ENCODE measurements at places on chromosomes 1 and 21.

- no peak for DNase-seq
- no peak overlapping the region for H3K4me3 ChIP-seq
- H3K27me3 ChIP-seq: no peaks in the 10 kb centered on the region
- H3K4me1 ChIP-seq: no peaks in the 10 kb centered on the region
- H3K36me3 ChIP-seq: no peaks in the 10 kb centered on the region
These were observed 601.9 kb downstream of the MRPL39 start for GRCh38 chr21:25005388-25005787.

GRCh38 chr1:81499487-81499886 lies 301.2 kb upstream of the ADGRL2 start:
- no peaks in the 10 kb centered on the region for H3K4me1 ChIP-seq
- H3K27ac ChIP-seq: no peak overlapping the region
- H3K4me3 ChIP-seq: no peak overlapping the region
- no peaks in the 10 kb centered on the region for H3K27me3 ChIP-seq
- no peaks in the 10 kb centered on the region for H3K36me3 ChIP-seq

GRCh38 chr1:95380909-95381308 lies 146.9 kb downstream of the RWDD3 start:
- H3K4me3 ChIP-seq: no peak overlapping the region
- H3K27ac ChIP-seq: no peak overlapping the region
- H3K4me1 ChIP-seq: no peaks in the 10 kb centered on the region
- H3K27me3 ChIP-seq: no peaks in the 10 kb centered on the region
- DNase-seq: no peak
- no peaks in the 10 kb centered on the region for H3K36me3 ChIP-seq

- no peaks in the 10 kb centered on the region for H3K4me1 ChIP-seq
- DNase-seq: peak; percentile 84
- peak overlapping the region; percentile 85 for H3K27ac ChIP-seq
- H3K27me3 ChIP-seq: no peaks in the 10 kb centered on the region
- no peak overlapping the region for H3K4me3 ChIP-seq
These were observed 5.8 kb upstream of the LAMC2 start for GRCh38 chr1:183180218-183180617.

DNA sequence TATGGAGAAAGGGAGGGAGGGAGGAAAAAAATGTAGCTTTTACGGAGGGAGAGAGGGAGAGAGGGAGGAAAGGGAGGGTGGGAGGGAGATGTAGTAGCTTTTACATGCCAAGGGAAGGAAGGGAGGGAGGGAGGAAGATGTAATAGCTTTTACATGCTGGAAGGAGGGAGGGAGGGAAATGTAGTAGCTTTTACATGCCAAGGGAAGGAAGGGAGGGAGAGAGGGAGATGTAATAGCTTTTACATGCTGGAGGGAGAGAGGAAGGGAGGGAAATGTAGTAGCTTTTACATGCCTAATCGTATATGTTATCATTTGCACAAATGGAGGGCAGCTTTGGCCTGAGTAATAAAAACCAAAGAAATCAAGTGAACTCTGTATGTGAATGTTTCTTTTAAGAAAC lies 35.6 kb downstream of the EEIG2 start:
- no peaks in the 10 kb centered on the region for H3K27me3 ChIP-seq
- no peaks in the 10 kb centered on the region for H3K36me3 ChIP-seq
- H3K27ac ChIP-seq: peak overlapping the region; percentile 25
- peaks cover 17% of the 10 kb centered on the region for H3K4me1 ChIP-seq
- DNase-seq: no peak

DNA sequence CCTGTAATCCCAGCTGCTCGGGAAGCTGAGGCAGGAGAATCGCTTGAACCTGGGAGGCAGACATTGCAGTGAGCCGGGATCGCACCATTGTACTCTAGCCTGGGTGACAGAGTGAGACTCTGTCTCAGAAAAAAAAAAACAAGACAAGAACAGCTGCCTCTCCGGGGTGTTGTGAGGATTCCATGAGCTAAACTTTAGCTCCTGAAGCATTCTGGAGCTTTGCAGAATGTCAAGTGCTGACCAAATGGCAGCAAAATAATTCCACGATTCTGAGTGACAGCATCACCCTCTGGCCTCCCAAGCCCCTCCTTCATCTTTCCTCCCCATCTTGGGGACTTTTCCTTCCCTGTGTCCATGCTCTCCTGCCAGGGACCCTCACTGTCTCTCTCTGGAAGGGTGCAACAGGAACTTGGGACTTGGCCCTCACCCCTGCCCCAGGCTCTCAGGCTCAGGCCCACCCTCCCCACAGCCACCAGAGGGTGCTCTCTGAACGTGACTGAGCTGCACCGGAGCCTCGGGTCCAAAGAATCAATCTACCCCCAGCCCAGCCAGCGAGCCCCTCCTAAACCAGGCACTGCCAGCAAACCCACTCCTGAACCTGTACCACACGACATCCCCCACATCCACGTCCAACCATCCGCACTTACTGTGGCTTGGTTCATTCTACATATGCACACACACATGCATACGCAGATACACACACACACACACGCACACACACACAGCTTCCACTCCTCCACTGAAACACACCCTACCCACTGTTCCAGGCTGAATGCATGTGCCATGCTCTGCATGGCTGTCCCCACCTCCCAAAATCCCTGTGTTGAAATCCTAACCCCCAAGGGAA lies 45.7 kb downstream of the ACOT7 start:
- peaks cover 19% of the 10 kb centered on the region for H3K4me1 ChIP-seq
- no peak for DNase-seq
- H3K27me3 ChIP-seq: no peaks in the 10 kb centered on the region
- H3K27ac ChIP-seq: no peak overlapping the region
- H3K36me3 ChIP-seq: no peaks in the 10 kb centered on the region
- H3K4me3 ChIP-seq: no peak overlapping the region

DNA sequence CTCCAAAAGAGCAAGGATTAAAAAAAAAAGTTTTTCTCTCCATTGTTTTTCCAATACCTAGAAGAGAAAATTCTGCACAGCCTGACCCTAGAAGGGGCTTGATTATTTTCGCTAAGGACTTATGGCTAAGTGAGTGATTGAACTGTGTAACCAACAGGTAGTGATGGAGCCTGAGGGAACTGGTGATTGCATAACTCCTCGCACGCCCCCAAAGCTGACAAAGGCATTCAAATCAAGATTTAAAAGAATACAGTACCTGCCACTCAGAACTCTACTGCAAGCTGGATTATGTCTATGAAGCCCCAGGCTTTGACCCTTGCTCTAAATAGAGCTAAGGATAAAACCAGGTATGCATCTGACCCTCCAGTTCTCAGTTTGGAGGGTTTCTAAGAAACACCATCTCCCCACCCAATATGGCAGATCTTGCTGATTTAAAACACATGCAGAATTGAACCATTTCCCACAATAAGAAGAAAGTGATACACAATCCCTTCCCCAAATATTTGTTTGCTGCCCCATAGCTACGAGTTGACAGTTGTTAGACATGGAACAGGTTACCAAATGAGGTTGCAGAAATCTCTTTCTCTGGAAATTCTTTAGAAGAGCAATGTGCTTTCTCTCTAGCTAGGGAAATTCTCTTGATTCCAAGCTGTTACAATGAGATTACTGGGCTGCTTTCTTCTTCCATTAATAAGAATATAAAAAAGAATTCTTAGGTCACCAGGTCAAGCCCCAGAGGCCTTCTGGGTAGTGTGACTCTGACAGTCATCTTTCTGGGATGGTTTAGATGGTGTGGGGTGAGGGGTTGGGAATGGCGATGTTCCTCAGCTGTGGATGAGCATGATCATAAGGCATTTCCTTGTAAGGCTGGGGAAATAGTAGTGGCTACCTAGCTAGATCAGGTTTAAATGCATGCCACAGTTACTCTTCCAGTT lies 35.1 kb downstream of the FGGY start:
- no peak overlapping the region for H3K4me3 ChIP-seq
- H3K4me1 ChIP-seq: no peaks in the 10 kb centered on the region
- no peak overlapping the region for H3K27ac ChIP-seq
- H3K27me3 ChIP-seq: no peaks in the 10 kb centered on the region

All from sigmoid colon (tissue), 7 donors.